GM18507 (cell line): ENCODE measurements at places on chromosomes 2 and 18.

GRCh38 chr2:166239548-166239947 lies 111.7 kb upstream of the SCN1A start:
- no peak for DNase-seq

GRCh38 chr2:73983322-73984202 lies 1.1 kb upstream of the TET3 start:
- DNase-seq, result no peak

GRCh38 chr2:146228466-146229058 lies 1616.3 kb upstream of the ACVR2A start:
- no peak for DNase-seq

DNA sequence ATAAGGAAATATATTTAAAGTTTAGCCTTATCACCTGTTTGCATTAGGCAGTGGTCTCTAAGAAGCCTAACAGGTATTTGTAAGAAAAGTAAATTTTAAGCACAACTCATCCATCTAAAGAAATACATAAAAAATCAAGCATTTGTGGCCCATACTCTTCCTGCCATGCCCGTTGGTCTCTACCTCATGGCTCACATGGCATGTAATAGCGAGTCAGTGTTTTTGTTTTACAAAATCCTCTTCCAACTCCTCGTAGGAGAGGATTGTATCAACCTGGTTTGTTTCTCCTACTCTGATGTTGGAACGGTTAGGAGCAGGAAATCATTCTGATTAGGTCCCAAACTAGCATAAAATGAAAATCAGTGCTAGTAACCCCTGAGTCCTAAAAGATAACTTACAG lies 91.8 kb downstream of the FMNL2 start:
- no peak for DNase-seq

GRCh38 chr2:40037303-40037702 lies 258.2 kb upstream of the THUMPD2 start:
- DNase-seq, result no peak
